ENCODE measurements at places on chromosomes 1 and 21.

DNA sequence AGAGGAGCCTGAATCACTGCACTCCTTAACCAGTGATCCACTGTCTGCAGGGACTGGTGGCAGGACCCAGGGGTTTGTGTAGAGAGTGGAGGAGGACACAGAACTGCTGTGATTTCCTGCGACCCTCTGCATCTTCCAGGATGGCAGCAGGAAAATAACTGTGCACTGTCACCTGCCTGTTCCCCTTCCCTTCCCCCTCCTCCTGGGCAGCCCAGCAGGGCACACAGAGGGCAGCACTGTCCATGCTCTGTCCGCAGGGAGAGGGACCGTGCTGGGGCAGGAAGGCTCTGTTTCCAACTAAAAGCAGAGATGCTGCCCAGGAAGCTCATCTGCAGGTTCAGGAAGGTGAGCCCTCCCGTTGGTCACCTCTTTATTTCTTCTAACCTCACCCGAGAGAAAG lies 168.7 kb downstream of the ZBTB18 start:
- no peak for DNase-seq

DNA sequence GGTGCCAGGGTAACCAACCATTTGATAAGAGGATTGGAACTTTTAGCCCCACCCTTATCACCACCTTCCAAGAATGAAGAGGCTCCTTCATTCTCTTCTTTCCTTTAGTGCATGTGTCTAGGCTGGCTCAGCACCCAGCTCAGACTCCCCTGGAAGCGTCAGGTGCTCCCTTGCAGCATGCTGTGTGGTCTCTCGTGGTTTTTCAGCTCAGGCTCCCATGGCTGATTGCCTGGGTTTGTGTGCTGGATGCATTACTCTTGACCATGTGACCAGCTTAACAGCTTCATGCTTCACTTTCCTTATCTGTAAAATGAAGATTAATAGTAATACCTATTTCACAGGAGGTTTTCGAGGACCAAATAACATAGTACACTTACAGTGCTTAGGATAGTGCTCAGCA lies 198.4 kb downstream of the HHAT start:
- DNase-seq, result no peak

GRCh38 chr1:171403393-171403792 lies 81.9 kb upstream of the PRRC2C start:
- no peak for DNase-seq

DNA sequence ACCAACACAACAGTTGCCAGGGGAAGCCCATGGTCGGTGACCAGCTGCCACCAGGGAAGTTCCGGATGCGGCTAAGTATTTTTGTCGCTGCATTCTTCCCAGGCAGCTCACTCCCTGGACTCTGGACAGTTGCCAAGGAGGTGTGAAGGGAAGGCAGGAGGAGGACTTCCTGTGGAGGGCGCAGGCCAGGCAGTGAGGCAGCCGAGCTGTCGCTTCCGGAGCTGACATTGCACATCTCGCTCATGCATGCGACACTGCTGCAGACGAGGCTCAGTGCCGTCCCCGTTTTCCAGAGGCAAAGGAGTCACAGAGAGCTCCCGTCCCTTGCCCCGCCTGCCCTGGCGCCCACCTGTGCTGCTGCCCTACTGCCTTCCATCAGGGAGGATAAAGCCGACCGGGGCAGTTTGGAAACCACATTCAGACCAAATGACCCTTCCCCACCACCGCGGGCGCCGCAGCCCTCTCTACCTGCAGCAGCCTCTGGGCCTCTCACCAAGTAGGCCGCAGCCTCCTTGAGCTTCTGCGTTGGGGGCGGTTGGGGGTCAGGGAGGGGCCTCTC lies 81.4 kb downstream of the NENF start:
- DNase-seq, result peak; percentile 46

DNA sequence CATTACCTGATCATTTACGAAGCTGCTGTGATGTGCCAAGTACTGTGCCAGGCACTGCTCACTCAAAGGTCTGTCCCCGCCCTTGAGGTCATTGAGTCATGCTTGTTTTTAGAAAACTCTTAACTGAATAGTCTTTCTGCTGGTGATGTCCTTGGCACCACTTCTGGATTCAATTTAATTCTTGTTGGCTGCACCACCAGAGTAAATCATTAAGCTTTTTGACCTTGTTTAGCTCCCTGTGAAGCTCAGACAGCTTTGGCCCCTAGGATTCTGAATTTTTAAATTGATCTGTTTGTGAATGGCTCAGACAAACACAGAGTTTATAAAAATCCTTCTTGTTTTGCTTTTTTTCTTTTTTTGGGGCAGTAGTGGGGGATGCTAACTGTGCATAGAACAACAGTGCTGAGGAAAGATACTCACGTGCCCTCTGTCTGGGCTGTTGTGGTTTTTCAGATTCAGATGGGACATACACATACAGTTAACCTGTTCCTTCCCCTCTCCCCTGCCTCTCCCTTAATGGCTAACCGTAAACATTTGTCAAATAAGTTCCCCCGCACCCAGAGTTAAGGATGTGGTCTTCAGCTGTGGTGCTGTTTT lies 67.6 kb downstream of the MTR start:
- no peak for DNase-seq

- no peak for DNase-seq
Measured at GRCh38 chr21:17784604-17785402, 34.4 kb downstream of the C21orf91 start.

GRCh38 chr1:236144446-236145150 lies 2.3 kb downstream of the GPR137B start:
- no peak for DNase-seq

DNA sequence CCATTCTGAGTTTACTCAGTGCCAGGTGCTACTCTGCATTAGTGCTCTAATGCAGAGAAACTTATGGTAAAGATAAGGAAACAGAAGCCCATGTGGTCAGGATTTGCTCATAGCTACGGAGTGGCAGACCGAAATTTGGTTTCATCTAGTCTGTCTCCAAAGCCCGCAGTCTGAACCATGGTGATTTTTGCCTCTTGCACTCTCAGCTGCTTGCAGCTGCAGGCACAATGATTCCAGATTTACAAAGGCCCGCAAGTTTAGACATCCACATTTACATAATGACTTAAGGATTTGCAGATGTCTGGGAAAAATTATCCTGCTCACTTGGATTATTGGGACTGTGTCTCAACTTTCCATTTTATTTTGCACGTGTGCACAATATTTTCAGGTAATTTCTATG lies 161.3 kb upstream of the KCNJ6 start:
- no peak for DNase-seq

GRCh38 chr21:19523061-19523460 lies 1119.5 kb upstream of the TMPRSS15 start:
- no peak for DNase-seq

Measured in NCI-H510A treated with DMSO at 0.1 percent for 48 hours (cell line).